Transverse colon (tissue), 4 donors: ENCODE measurements at places on chromosomes 3 and 15. TPM values are rescaled to one million over a fixed set of nuclear protein-coding genes. Genes with fewer than 3 reads are reported as not detected.

Gene ZSCAN29
- total RNA-seq, result 26.4 TPM

Gene CCDC54
- not detected for total RNA-seq

Gene EXD1
- not detected for total RNA-seq

Gene GOLGA8S
- total RNA-seq, result not detected

Gene SUCNR1
- not detected for total RNA-seq

Gene ASB14
- not detected for total RNA-seq

Gene MEX3B
- total RNA-seq, result not detected

Gene EBLN2
- 16.7 TPM for total RNA-seq
